ENCODE measurements at places on chromosomes 4 and X.

GRCh38 chr4:173528378-173529321, 1.4 kb downstream of the HAND2 start:
- no peak for DNase-seq

- no peak for DNase-seq
Measured at GRCh38 chrX:150074175-150074574, 135.9 kb upstream of the EOLA2 start.

DNA sequence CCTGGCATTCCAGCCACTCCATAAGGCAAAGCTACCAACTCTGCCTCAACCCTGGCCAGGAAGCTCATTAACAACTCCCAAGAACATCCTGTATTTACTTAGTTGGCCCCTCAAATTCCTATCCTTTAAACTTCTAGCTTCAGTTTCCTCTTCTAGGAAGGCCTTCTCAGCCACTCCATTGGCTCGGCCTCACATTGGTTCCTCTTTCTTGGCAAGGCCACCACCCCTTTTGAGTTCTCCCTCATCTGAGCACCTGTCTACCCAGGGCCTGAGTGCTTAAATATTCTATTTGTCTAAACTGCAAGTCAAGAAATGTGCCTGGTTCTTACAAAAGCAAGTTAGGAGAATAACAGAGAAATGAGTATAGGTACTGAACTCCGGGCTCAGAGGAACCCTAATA, 10.0 kb downstream of the SMC1A start:
- DNase-seq, result no peak

DNA sequence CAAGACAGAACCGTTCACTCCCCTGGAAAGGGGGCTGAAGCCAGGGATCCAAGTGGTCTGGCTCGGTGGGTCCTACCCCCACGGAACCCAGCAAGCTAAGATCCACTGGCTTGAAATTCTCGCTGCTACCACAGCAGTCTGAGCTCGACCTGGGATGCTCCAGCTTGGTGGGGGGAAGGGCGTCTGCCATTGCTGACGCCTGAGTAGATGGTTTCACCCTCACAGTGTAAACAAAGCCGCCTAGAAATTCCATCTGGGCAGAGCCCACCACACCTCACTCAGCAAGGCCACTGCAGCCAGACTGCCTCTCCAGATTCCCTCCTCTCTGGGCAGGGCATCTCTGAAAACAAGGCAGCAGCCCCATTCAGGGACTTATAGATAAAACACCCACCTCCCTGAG, 13.4 kb upstream of the PBDC1 start:
- DNase-seq, result no peak

DNA sequence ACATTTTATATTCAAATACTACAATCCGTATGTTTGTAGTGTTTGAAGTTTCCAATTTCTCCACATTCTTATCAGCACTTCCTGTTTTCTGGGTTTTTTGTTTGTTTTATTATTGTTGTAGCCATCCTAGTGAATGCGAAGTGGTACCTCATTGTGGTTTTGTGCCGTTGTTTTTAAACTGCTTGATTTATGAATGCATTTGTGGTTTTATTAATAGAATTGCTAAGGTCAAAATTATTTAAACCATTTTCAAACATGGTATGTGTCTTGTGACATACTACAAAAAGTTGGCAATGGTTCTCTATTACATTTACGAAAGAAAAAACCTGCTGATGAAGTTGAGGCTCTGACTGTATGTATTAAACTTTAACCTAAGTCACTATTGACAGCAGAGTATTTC, 780.0 kb upstream of the MAGEB2 start:
- DNase-seq, result no peak

- no peak for DNase-seq
Measured at GRCh38 chr4:173793937-173794510, 264.0 kb upstream of the HAND2 start.

GRCh38 chrX:85993539-85994197, 53.7 kb downstream of the CHM start:
- no peak for DNase-seq

DNA sequence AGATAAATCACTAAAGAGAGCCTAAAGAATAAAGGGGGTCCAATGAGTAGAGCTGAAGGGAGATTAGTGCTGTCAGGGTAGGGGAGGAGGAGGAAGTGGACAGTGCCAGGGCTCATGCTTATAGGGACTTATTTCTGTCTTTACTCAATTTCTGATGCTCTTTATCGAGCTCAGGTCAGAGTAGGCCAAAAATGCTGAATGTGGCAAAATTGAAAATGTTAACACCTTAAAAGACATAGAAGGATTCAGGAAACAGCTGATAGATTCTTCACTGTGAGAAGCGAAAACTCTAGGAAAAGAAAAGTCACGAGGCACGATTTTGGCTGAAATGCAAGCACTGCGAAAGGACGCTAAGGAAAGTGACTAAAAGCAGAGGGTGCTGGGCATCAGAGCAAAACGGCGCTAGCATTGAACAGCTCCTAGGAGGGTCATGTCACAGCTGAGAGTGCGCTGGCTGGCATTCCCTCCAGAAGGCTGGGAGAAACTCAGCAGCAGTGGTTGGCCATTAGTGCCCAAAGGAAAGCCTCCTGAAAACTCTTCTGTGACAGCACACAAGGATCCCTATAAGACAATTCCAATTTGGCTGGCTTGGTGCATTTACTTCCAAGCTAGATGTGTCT, 150.9 kb downstream of the HS6ST2 start:
- no peak for DNase-seq

GRCh38 chrX:78945186-78945912, at the start of gene P2RY10:
P2RY10 (plus strand) TSS chrX:78945391; CDS start chrX:78960521, 15,130 bp downstream.
- no peak for DNase-seq

All from cerebellar nuclear complex (tissue), 1 donor.